ENCODE measurements at places on chromosomes 2 and 18.

DNA sequence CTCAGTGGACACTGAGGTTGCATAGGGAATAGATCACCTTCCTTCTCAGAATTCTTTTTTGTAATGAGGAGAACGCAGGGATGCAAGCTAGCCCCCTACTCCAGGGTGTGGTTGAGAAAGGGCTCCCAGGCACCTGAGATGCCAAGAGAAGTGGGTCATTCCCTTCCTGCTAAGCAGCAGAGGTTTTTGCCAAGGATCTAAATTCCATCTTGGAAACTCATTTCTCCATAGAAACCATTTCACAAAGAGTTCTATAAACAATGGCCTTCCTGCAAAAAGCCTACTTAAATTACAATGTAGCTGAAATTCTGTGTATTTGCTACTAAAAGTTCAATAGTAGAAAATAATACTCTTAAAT lies 3.7 kb upstream of the PPP3R1 start:
- no peak for DNase-seq

DNA sequence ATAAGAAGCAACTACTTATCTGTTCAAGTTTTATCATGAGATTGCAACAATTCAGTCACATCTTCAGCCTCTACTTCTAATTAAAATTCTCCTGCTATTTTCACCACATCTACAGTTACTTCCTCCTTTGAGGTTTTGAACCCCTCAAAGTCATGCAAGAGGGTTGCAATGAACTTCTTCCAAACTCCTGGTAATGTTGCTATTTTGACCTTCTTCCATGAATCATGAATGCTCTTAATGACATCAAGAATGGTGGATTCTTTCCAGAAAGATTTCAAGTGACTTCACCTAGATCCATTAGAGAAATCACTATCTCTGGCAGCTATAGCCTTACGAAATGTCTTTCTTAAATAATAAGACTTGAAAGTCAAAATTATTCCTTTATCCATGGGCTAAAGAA lies 1052.8 kb upstream of the NRXN1 start:
- DNase-seq, result no peak

DNA sequence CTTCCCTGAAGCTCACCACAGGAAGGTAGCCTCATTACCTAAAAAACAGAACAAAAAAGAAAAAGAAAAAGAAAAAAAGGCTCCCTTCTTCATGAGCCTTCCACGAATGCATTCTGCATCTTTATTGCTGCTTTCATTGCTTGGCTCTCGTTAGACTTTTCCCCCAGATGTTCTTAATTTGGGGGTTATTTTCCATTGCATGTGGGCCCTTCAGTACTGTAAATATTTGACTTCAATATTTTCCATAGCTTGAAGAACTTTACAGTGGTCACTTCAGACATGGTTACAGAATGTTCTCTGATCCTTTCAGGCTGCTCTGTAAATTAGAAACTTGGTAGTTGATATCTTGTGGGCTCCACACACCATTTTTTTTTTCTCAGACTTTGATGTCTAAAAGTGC lies 65.6 kb upstream of the COPS8 start:
- DNase-seq, result no peak

DNA sequence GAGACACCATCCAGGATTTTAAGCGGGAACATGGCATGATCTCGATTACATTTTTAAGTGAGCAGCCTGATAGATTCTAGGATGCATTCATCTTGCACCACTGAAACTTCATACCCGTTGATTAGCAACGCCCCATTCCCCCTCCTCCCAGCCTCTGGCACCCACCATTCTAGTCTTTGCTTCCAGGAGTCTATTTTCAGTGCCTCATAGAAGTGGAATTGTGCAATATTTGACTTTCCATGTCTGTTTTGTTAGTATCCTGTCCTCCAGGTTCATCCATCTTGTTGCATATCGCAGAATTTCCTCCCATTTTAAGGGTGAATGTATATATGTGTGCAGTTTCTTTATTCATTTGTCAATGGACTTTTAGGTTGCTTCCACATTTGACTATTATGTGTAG lies 20.9 kb upstream of the SLC66A3 start:
- no peak for DNase-seq

GRCh38 chr2:12083081-12083581 lies 336.7 kb downstream of the LPIN1 start:
- no peak for DNase-seq
